HT1080 (cell line): ENCODE measurements at places on chromosomes 16 and 17. TPM values are rescaled to one million over a fixed set of nuclear protein-coding genes. Genes with fewer than 3 reads are reported as not detected.

The APPBP2 gene
- total RNA-seq = 15.5 and 15.7 TPM in 2 replicates

The KCTD19 gene
- not detected in 2 replicates for total RNA-seq

The ABCA9 gene
- total RNA-seq = not detected in 2 replicates

GRCh38 chr16:47392081-47392480 lies 68.8 kb downstream of the ITFG1 start:
- DNase-seq = peak; percentile 93

GRCh38 chr16:82639666-82640336 lies 13.0 kb downstream of the CDH13 start:
- DNase-seq = peak; percentile 80

GRCh38 chr17:61635913-61636432 lies 45.0 kb upstream of the NACA2 start:
- DNase-seq = peak; percentile 43

DNA sequence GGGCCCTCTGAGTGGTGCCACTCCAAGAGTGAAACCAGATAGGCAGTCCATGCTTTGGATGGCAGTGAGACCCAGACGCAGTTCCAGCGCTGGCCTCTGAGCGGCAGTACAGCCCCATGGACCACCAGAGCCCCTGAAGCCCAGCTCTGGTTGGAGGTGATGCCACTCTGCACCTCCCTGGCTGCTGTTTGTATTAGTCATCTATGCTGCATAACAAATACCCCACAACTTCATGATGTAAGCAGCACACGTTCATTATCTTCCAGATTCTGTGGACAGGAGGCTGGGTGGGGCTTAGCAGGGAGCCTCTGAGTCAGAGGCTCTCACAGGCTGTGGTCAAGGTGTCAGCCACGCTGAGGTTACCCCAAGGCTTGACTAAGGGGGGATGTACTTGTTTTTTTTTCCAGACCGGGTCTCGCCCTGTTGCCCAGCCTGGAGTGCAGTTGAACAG lies 5.1 kb upstream of the NME4 start:
- DNase-seq = peak; percentile 95

- no peak for DNase-seq
Measured at GRCh38 chr16:17106243-17106791, 364.4 kb downstream of the XYLT1 start.

GRCh38 chr16:88192601-88193000 lies 190.2 kb upstream of the ZNF469 start:
- no peak for DNase-seq

- DNase-seq = no peak
Measured at GRCh38 chr16:1642148-1642547, 30.0 kb downstream of the CRAMP1 start.

DNA sequence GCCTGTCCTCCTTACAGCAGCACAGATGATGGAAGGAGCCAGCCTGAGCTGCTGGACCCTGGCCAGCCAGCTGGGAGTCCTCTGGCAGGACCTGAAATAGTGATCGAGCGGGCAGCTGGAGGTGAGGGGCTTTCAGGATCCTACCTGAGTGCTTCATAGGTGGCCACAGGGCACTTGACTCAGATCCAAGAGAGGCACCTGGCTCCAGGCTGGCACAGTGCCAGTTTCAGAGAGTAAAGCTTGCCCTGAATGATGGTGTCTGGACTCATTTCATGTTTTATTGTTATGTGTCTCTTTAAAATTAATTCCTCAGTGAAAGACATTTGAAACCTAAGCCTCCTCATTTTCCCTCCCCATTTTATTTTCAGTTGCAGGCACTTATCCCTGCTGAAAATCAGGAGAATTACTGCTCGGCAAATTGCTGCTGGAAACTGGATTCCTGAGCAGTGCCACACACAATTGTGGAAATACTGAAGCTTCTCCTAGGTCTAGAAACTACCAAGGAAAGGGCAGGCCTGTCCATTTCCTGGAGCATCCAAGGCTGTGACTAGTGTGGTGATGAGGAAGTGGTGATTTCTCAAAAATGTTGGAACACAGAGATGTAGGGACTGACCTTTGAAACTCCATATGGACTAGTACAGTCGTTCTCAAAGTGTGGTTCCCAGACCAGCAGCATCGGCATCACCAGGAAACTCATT lies 16.1 kb upstream of the ADAMTS18 start:
- DNase-seq = no peak

- DNase-seq = no peak
Measured at GRCh38 chr17:73652886-73653480, 8.7 kb upstream of the SDK2 start.
